M059J (cell line): ENCODE measurements at places on chromosomes 5 and 9. TPM values are rescaled to one million over a fixed set of nuclear protein-coding genes. Genes with fewer than 3 reads are reported as not detected.

DNA sequence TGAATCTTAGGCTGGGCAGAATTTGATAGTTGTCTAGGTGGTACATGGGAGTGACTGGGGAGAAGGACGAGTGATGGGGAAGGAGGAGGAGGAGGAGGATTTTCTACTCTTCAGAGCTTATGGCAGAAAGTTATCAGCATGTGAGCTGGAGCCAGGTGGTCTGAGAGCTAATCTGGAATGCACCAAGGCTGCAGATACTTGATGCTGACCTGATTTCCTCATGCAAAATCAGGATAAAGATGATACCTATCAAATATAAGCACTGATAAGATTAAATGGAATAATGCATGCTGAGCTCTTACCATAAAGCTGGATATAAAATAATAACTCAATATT lies 250.4 kb downstream of the SEMA5A start:
- no peak for DNase-seq

DNA sequence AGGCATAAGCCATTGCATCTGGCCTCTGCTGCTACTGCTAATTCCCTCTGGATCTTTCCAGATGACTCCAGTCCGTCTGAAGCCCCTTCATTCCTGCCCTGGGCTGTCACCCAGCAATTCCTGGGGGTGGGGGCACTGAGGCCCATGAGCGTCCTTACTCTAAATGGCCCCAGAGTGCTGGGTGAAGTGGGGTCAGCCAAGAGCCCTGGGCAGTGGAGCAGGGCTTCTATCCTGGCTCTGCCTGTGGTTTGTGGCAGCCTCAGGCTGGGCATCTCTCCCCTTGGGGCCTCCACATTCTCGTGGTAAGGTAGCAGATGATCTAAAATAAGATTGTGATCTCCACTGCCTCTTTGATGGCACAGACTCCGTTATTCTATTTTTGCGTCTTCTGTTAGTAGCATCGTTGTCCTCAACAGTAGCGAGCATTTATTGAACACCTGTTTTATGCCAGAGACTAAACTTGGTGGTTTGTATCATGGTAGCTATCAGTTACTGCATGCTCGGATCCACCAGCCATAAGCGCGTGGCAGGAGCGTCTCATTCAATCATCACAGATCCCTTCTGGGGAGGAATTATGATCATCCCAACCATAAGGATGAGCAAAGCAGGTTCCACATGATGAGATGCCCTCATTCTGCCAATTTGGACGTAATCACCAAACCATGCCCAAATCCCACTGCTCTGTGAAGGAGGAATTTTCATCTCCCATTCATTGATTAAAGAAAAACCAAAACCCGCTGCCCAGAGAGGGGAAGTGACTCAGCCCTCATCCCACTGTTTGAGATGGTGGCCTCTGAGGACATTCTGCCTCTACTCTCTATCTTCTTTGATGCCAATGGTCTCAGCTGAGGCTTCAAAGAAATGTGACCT lies 21.9 kb upstream of the DUSP1 start:
- peak; percentile 77 for DNase-seq

- DNase-seq, result peak; percentile 93
These were observed 2.5 kb downstream of the CD14 start for GRCh38 chr5:140630292-140631035.

- peak; percentile 49 for DNase-seq
These were observed 12.3 kb upstream of the CAST start for GRCh38 chr5:96649681-96650540.

GRCh38 chr5:125057912-125058826 lies 311.7 kb upstream of the ZNF608 start:
- peak; percentile 44 for DNase-seq

GRCh38 chr5:159581502-159582249 lies 251.4 kb upstream of the IL12B start:
- DNase-seq, result peak; percentile 99

GRCh38 chr9:77980622-77981021 lies 51.0 kb downstream of the GNAQ start:
- DNase-seq, result no peak

DNA sequence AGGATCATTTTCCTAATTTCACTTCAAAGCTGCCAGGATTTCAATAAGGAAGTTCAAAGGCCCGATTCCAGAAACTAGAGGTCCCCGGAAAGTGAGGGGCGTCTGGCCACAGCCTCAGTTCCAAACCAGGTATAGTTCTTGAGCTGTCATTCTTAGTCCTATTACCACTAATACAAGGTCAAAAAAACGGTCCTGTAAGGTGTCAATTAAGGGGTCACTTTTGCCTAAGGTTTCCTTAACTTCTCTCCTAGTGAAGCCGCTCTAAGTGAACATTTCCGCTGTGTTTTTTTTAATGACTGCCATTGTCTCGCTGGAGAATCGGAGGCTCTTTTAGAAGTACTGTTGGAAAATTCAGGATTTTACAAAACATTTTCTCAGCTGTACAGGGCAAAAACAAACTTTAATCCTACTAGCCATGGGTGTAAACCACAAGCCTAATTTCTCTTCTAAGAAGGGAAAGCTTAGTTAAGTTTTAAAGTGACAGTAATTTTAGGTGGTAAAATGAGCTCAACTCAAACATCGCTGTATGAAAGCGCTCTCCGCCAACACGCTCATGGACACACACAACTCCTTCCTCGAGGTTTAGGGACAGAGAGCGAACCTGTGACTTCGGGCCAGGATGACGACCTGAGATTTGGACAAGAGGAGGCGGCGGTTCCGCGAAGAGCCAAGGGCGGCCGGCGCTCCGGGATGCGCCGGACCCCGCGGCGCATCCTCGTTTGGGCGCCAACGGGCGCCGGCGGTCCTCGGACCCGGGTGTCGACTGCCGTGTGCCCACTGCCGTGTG lies 76.7 kb upstream of the IFNE start:
- DNase-seq, result peak; percentile 63

DNA sequence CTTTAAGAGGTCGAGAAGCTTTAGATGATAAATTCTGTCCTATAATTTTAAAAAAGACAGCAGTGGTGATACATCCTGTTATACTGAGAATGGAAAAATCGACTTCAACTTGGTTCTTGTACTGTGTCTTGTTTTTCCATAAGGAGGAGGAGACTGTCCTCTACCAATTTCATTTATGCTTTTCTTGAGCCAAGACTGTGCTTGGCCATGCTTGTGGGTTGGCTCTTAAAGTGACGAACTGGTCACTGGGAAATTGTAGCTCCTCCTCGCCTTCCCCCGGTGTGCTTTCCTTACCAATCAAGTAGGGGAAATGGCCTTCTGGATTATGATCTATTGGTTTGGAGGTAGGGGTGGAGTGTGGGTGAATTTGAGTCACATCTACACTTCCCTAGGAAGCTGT lies 67.1 kb upstream of the HSPB3 start:
- no peak for DNase-seq

GRCh38 chr5:160020266-160020770 lies 11.4 kb downstream of the TTC1 start:
- DNase-seq, result no peak

- no peak for DNase-seq
These were observed 36.2 kb upstream of the CCDC180 start for GRCh38 chr9:97271292-97271691.

- no peak for DNase-seq
These were observed 6.9 kb downstream of the TAF7 start for GRCh38 chr5:141313711-141314110.

- DNase-seq, result no peak
These were observed 95.0 kb downstream of the KCNT1 start for GRCh38 chr9:135796784-135797485.

DNA sequence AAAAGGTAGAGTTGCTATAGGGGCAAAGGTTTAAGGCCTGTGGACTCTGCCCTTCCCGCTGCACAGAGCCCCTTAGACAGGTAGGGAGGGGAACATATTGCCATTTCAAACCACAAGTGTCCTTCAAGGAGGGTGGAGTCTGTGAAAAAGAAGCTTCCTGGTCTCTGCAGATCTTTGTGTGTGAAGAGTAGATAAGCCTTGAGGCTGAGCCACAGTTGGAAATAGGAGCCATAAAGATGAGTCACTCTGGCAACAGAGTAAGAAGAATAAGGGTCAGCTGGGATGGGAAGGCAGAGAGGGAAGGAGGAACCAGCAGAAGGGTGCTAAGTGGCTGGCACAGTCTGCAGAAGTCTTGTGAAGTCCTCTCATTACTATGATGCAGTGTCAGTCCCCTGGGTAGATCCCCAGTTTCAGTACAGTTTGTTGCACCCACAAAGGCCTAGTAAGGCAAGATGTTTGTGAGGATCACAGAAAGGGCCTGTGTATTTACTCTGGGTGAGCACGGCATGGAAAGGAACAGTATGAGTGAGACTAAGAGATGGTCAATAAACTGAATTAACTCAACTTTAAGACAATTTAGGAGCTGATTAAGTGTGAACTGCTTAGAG lies 18.1 kb downstream of the GRXCR2 start:
- DNase-seq, result peak; percentile 88

GRCh38 chr5:56759521-56760216 lies 55.7 kb upstream of the MAP3K1 start:
- DNase-seq, result no peak

GRCh38 chr5:80033513-80033912 lies 1.6 kb upstream of the THBS4 start:
- DNase-seq, result no peak

- DNase-seq, result no peak
These were observed 399.6 kb upstream of the IRX1 start for GRCh38 chr5:3195994-3196393.

GRCh38 chr5:157761690-157762621 lies 18.4 kb downstream of the LSM11 start:
- peak; percentile 67 for DNase-seq

DNA sequence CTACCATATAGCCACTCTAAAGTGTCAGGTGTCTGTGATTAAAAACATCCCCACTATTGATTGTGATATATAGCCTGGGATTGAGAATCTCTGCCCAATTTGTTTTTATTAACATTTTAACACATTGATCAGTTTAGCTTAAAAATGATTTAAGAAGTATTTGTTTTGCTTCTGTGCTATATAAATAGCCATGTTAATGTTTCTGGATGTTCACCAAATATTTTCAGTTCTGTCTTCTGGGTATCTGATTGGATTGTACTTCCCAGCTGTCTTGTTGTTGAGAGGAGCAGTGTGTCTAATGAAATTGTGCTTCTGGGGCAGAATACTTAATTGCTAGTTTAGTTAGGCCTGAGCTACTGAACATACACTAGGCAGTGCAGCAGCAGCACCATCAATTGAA lies 126.6 kb upstream of the TUSC1 start:
- DNase-seq, result no peak

DNA sequence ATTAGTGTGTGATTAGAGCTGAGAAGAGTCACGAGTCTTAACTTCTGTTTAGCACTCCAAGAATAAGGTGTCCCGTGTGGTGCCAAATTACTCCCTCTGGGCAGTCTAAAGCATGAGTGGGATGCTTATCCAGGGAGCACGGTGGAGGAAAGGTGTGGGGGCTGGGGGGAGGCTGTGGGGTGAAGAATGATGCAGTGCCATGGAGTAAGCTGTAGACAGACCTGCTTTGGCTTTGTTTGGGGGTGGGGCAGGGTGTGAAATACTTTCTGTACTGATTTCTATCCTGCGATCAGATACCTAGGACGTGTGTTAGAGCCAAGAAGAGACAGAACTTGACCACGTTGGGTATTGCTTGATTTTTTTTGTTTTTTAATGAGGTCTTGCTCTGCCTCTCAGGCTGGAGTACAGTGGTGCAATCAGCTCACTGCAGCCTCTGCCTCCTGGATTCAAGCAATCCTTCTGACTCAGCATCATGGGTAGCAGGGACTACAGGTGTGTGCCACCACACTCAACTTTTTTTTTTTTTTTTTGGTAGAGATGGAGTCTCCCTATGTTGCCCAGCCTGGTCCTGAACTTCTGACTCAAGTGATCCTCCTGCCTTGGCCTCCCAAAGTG lies 232.8 kb downstream of the MAN2A1 start:
- no peak for DNase-seq

GRCh38 chr5:74679966-74680365 lies 5.1 kb upstream of the HEXB start:
- DNase-seq, result peak; percentile 38

- DNase-seq, result no peak
These were observed 367.9 kb downstream of the TMEM38B start for GRCh38 chr9:106062250-106062649.

- peak; percentile 29 for DNase-seq
These were observed 36.2 kb upstream of the ACO1 start for GRCh38 chr9:32348106-32348695.

- DNase-seq, result peak; percentile 6
These were observed 1467.1 kb downstream of the FOXD4L5 start for GRCh38 chr9:63817622-63818518.

DNA sequence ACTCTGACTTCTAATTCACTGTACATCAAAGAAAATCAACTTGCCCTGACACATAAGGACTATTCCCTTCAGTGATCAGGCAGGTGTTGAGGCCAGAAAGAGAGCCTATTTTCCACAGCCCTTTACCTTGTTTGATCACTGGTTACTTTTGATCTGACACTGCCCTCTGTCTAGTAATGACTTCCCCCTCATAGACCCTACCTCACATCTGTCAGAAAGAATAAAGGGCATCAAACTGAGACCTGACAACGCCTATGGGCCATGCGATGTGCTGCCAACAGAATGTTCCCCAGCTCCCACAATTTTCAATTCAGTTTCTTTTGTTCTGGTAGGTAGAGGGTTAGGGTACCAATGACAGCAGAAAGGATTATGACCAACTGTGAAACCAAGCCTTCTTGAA lies 47.7 kb downstream of the FBXL17 start:
- no peak for DNase-seq

DNA sequence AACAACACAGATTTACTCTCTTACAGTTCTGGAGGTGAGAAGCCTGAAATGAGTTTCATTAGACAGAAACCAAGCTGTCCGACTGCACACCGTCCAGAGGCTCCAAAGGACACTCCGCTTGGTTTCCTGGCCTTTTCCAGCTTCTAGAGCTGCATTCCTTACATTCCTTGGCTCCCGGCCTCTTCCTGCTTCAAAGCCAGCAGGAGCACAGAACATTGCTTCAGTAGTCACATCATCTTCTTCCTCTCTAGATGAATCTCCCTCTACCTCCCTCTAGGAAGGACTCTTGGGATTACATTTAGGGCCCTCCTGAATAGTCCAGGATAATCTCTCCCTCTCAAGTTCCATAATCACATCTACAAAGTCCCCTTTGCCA lies 213.3 kb downstream of the CDK5RAP2 start:
- peak; percentile 93 for DNase-seq

- peak; percentile 36 for DNase-seq
These were observed 21.8 kb upstream of the PRUNE2 start for GRCh38 chr9:76927540-76928240.

- DNase-seq, result no peak
These were observed 157.2 kb upstream of the ISL1 start for GRCh38 chr5:51225789-51226742.

- no peak for DNase-seq
These were observed 2.7 kb downstream of the PRRC2B start for GRCh38 chr9:131396626-131397025.

- DNase-seq, result no peak
These were observed 347.1 kb upstream of the MPDZ start for GRCh38 chr9:13626601-13627000.

LMX1B gene
- total RNA-seq, result 0.02 TPM in 1 of 2 replicates, not detected in the other

OR1J2 gene
- total RNA-seq, result not detected in 2 replicates

PAEP gene
- not detected in 2 replicates for total RNA-seq

LCN12 gene
- 1.2 TPM in 1 of 2 replicates, not detected in the other for total RNA-seq

EQTN gene
- not detected in 2 replicates for total RNA-seq

MARCOL gene
- total RNA-seq, result not detected in 2 replicates

HAVCR1 gene
- total RNA-seq, result not detected in 2 replicates

LCN15 gene
- not detected in 2 replicates for total RNA-seq

FBP1 gene
- total RNA-seq, result 0.52 TPM in 1 of 2 replicates, not detected in the other

PCDHA10 gene
- not detected in 2 replicates for total RNA-seq

SLCO6A1 gene
- not detected in 2 replicates for total RNA-seq

CCL19 gene
- not detected in 2 replicates for total RNA-seq

FST gene
- total RNA-seq, result 0.99 and 6.8 TPM in 2 replicates

COMMD10 gene
- total RNA-seq, result 38.7 and 42.2 TPM in 2 replicates
